ENCODE measurements at places on chromosomes 13 and 19. TPM values are rescaled to one million over a fixed set of nuclear protein-coding genes. Genes with fewer than 3 reads are reported as not detected.

DNA sequence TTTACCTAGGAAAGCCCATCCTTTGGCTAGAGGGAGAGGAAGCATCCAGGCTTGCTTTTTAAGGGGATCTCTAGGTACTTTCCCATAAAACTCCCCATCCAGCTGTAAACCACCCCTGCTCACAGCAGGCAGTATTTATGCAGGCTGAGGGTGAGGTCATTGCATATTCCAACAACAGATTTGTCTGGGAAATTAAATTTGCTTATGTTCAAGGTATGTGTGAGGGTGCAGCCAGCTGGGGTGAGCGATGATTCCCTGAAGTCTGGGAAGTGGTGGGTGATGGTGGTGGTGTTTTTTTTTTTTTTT, 96.3 kb upstream of the C1QTNF9B start:
- DNase-seq, result no peak

DNA sequence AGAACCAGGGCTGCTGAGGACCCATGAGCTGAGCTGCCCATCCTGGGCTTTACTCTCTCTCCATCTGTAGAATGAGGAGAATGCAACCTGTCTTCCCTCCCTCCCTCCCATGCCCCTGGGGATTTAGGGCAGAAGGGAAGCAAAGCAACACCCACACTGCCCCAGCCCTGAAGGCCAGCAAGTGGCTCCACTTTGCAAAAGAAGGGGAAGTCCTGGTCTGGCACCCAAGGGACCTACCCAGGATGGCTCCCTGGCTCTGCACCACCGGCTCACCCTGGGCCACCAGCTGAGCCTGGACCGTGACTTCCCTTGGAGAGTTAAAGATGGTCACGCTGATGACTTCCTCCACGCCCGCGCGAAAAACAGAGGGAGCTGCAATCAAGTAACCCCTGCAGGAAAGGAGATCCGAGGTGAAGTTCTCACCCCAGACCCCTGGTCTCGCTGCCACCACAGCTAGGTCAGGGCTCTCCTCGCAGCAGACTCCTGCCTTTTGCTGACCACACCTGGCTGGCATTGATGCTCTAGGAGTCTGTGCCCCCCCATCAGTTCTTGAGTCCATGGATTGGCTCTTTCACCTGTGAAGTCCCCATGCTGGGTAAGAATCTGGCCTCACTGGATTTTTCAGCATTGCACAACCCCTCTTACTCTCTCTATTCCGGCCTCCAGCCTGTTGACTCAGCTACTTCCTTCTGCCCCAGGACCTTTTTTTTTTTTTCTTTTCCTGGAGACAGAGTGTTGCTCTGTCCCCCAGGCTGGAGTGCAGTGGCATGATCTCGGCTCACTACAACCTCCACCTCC, 4.6 kb downstream of the CPAMD8 start:
- DNase-seq, result peak; percentile 59

- no peak for DNase-seq
These were observed 79.5 kb downstream of the COG6 start for GRCh38 chr13:39734952-39735351.

GRCh38 chr19:17748884-17749638, 2.2 kb upstream of the FCHO1 start:
- DNase-seq, result no peak

GRCh38 chr13:24068472-24068871, 92.0 kb upstream of the SPATA13 start:
- DNase-seq, result peak; percentile 45

- DNase-seq, result no peak
These were observed 75.7 kb upstream of the KCTD15 start for GRCh38 chr19:33720691-33721682.

GRCh38 chr13:94227255-94227879, 252.1 kb downstream of the DCT start:
- DNase-seq, result no peak

DNA sequence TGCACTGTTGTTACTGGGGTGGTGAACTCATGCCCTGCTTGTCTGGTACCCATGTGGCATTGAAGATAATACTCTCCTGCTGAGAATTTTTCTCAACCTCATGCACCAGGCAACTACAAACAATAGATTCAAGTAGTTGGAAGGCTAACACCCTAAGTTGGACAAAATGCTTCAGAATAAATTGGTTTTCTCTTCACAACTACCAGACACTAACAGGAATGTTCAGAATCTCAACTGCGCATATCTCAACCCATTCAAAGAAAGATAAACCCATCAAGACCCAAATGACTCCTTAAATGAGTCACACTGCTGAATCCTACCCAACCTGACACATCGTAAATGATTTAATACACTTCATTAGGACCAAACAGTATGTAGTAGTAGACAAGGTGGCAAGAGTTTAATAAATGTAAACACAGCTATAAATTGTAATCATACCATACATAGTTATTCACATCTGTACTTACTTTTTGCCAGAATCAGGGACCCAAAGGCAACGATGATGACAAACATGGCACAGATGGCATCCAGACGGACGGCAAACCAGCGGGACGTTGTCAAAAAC, 227.4 kb downstream of the ABCC4 start:
- DNase-seq, result peak; percentile 10

- DNase-seq, result no peak
These were observed 2.8 kb upstream of the RAX2 start for GRCh38 chr19:3774621-3775373.

GRCh38 chr13:43475140-43475539, 311.6 kb downstream of the ENOX1 start:
- no peak for DNase-seq

DNA sequence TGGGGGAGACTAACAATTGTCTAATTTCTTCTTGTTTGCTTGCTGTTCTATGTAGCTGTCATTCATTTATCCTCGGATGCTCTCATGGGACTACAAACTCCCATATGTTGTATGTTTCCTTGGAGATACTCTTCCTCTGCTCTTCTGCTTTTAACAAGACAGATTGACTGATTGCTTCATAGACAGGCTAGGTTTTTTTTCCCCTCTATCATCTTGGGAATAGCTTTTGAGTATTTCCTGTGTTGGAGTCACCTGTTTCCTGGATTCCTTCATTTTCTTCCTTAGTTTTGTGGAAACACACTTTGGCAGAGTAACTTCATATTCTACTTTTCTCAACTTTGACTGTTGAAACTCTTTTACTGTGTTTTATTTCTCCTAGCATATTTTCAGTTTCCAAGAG, 27.6 kb downstream of the EDNRB start:
- DNase-seq, result no peak

- no peak for DNase-seq
These were observed 289.8 kb downstream of the MTUS2 start for GRCh38 chr13:29109987-29110386.

DNA sequence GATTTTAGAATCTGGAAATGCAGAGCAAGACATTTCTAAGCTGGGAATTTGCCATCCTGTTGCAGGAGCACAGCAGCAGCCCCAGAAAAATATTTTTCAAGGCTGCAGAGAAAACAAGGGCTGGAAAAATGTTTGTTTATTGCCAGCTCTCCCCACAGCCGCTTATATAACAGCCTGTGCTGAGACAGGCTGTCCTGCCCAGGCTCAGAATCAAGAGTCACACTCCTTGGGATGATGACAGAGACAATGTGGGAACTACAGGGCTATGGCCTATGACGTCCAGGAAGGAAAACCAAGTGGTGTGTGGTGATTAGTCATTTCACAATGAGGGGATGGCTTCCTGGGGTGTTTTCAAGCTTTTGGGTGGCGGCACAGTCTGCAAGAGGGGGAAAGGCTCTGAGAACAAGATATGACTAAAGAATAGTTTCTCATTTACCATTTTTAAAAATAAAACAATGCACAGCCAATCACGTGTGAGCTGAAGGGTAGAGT, 136.3 kb upstream of the SERP2 start:
- peak; percentile 98 for DNase-seq

DNA sequence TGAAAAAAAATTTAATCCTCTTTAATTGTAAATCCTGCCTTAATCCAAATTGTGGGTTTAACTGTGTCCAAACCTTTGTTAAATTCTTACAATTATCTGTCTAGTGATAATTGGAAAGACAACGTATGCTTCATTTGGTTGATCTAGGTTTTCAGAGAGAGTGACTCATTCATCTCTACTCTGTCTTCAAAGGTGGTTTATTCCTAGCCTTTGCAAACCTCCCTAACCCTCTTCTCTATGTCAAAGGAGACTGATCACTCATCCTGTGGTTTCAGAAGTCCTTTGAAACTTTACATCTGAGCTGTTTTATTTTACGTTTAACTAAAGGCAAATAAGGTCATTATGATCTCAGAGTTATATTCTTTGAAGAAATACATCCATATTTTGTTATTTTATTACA, 8.8 kb upstream of the OXGR1 start:
- DNase-seq, result peak; percentile 19

GRCh38 chr13:106507560-106508274, 27.7 kb downstream of the EFNB2 start:
- peak; percentile 79 for DNase-seq

GRCh38 chr19:51726049-51726448, 2.3 kb upstream of the HAS1 start:
- DNase-seq, result peak; percentile 87

The TSHZ3 gene
- total RNA-seq, result 24.0 TPM

The BCL3 gene
- 11.3 TPM for total RNA-seq

The ATP4B gene
- not detected for total RNA-seq

The C2CD4C gene
- total RNA-seq, result not detected

The HIF3A gene
- total RNA-seq, result not detected

The MEF2B gene
- total RNA-seq, result 0.22 TPM

The IL4I1 gene
- total RNA-seq, result not detected

The GPI gene
- 196 TPM for total RNA-seq

The CYP2F1 gene
- not detected for total RNA-seq

The DOCK9 gene
- total RNA-seq, result 10.7 TPM

All from GM23248 (cell line).